Activated CD4-positive, alpha-beta memory T cell treated with anti-CD3 and anti-CD28 coated beads, Interleukin-2, amount 10 ng/mL, durations not matched to agents 7 days and 5 days (primary cell): ENCODE measurements at places on chromosomes 2 and 18.

GRCh38 chr2:51441786-51442185, 409.9 kb upstream of the NRXN1 start:
- DNase-seq, result no peak
- no peak overlapping the region for H3K4me3 ChIP-seq
- H3K36me3 ChIP-seq, result no peaks in the 10 kb centered on the region
- no peaks in the 10 kb centered on the region for H3K27me3 ChIP-seq
- no peaks in the 10 kb centered on the region for H3K4me1 ChIP-seq

DNA sequence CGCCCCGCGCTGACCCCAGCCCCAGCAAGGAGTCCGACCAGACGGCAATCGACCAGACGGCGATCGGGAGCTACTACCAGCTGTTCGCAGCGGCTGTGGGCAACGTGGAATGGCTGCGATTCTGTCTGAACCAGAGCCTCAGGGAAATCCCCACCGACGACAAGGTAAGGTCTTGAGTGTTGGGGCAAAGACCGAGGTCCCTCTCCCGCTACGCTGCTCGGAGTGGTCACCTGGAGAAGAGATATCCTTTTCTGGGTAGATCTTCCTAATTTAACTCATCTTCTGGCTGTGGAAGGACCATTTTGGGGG, 704 bp downstream of the ANKRD53 start:
- peaks cover 5% of the 10 kb centered on the region for H3K27me3 ChIP-seq
- no peak overlapping the region for H3K4me3 ChIP-seq
- H3K27ac ChIP-seq, result no peak overlapping the region
- no peak for DNase-seq
- peaks cover 15% of the 10 kb centered on the region for H3K4me1 ChIP-seq

DNA sequence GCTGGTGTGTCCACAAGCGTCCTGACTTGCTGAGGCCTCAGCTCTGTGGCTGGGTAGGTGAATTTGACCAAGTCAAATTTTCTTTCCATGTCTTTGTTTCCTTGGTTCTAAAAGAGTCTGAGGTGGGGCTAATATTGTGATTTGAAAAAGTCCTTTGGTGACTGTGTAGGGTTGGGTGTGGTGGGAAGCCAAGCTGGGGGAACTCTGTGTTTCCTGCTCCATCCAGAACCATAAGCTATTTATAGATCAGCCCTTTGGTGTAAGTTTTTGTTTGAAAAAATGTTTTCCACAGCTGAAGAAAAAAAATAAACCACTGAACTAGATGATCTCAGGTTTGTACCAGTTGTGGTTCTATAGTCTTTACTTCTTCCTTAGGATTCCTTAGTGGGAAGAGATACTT, 462.7 kb downstream of the TGIF1 start:
- no peak for DNase-seq
- H3K27me3 ChIP-seq, result peaks cover 2% of the 10 kb centered on the region
- no peak overlapping the region for H3K4me3 ChIP-seq
- no peaks in the 10 kb centered on the region for H3K36me3 ChIP-seq

GRCh38 chr2:205375461-205376448, 306.5 kb upstream of the NRP2 start:
- H3K27me3 ChIP-seq, result no peaks in the 10 kb centered on the region
- DNase-seq, result no peak
- H3K4me1 ChIP-seq, result peaks cover 2% of the 10 kb centered on the region
- H3K36me3 ChIP-seq, result no peaks in the 10 kb centered on the region
- no peak overlapping the region for H3K27ac ChIP-seq
- H3K4me3 ChIP-seq, result no peak overlapping the region

DNA sequence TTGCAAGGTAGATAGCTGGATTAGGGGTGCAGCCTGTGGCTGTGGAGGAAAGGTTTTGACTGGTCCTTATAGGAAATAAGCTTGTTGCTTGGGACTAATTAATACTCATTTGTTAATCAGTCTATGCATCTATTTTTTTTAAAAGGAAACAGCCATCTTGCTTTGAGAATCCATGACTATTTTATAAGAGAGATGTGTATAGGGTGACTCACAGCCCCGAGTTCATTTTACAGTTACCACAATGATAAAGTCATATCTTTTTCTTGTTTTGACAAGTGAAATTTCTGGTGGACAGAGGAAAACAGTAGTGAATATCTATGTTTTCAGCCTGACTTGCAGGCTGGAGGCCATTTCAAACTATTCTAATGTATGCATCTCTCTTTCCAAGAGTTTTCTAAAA, 193.5 kb upstream of the CCDC68 start:
- no peaks in the 10 kb centered on the region for H3K4me1 ChIP-seq
- H3K27ac ChIP-seq, result no peak overlapping the region
- H3K36me3 ChIP-seq, result no peaks in the 10 kb centered on the region
- DNase-seq, result no peak
- no peaks in the 10 kb centered on the region for H3K27me3 ChIP-seq

- peaks cover 28% of the 10 kb centered on the region for H3K36me3 ChIP-seq
- no peak for DNase-seq
Observed at GRCh38 chr2:196260546-196260945, 89.2 kb upstream of the STK17B start.

DNA sequence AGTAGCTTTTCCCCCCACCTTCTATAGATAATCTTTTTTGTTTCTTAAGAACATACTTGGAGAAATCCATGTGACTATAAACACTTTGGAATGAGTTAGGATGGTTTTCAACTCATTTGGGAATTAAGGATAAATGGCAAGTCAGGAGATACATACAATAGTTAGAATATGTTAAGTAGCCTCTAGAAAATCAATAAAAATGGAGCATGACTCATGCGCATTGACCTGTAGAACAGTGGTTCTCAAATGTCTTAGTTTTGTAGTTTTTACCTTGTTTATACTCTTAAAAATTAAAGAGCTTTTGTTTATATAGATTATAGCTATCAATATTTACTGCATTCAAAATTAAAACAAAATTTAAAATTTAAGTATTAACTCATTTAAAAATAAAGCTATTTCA, 24.7 kb downstream of the NUP35 start:
- DNase-seq, result no peak
- H3K4me1 ChIP-seq, result no peaks in the 10 kb centered on the region

DNA sequence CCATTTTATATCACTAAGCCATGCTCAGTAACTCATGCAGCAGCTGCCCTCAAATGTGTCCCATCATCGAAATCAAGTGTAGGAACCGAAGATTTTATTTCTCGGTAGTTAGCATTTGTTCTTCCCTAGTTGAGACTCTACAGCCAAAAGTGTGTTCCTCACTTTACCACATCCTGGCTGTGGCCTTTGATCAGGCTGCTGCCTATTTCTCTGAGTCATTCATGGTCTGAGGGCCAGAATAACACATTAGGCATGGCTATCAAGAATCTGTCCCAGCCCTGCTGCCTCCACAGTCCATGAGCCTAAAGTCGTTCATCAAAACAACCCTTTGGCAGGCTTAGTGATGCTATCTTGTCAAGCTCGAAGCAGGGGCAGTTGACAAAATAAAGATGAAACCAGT, 300.1 kb downstream of the TDRD15 start:
- H3K27ac ChIP-seq, result no peak overlapping the region
- H3K27me3 ChIP-seq, result no peaks in the 10 kb centered on the region
- no peaks in the 10 kb centered on the region for H3K36me3 ChIP-seq
- H3K4me1 ChIP-seq, result peaks cover 3% of the 10 kb centered on the region
